ENCODE measurements at places on chromosomes 5 and 9.

DNA sequence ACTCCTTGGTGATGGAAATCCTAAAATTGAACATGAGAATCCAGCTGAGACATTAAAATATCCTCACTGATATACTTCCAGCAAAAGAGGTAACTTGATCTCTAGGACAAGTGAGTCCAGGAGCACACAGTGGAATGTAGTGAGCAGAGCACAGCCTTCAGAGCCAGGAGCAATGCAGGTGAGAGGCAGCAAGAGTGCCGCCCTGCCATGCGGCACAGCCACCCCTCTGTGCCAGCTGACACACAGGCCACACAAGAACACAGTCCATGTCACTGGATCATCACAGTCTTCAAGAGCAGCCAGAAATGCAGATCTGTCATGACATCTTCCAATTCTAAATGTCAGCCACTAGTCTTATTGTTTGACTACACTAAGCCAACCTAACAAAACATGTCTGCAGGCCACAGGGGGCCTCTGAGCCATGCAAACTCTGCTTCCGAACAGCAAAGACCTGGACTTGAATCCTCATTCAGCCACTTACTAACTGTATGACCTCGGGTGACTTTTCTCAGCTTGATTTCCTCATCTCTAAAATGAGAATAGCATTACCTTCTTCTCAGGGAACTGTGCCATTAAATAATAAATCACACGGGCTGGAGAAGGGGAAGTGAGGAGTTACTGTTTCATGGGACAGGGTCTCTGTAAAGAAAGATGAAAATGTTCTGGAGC, 47.0 kb downstream of the CCDC125 start:
- DNase-seq = no peak

GRCh38 chr5:138952962-138953361, 77.8 kb upstream of the LRRTM2 start:
- peak; percentile 15 for DNase-seq

GRCh38 chr9:126623667-126624478, 10.1 kb downstream of the LMX1B start:
- no peak for DNase-seq

- DNase-seq = no peak
Measured at GRCh38 chr5:78557601-78558000, 91.0 kb downstream of the LHFPL2 start.

- no peak for DNase-seq
Measured at GRCh38 chr5:83179966-83180365, 102.6 kb downstream of the XRCC4 start.

DNA sequence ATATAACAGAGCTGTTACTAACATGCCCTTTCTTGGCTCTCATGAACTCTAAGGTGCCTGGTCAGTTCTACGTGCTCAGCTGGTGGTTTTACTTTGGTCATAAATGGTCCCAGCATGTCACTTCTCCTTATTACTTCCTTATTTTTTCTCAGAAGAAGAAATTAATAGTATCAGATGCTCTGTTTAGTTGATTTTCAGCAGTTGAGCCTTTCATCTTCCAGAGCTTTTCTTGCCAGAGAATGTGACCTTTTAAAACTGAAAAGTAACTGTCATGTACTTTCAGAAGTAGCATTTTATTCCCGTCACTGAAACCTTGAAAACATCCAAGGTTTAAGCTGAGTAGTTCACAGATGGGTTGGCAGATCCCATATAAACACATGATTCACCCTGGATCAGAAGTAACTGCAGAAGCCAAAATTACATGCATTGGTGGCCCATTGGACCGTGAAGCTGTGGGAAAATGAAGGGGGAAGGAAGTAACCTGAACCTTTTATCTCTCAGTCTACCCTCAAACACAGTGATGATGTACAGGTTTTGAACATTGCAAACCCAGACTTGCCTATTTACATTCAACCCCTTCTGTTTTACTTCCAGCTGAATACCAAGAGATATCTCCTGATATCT, 50.5 kb downstream of the HACD4 start:
- DNase-seq = no peak

DNA sequence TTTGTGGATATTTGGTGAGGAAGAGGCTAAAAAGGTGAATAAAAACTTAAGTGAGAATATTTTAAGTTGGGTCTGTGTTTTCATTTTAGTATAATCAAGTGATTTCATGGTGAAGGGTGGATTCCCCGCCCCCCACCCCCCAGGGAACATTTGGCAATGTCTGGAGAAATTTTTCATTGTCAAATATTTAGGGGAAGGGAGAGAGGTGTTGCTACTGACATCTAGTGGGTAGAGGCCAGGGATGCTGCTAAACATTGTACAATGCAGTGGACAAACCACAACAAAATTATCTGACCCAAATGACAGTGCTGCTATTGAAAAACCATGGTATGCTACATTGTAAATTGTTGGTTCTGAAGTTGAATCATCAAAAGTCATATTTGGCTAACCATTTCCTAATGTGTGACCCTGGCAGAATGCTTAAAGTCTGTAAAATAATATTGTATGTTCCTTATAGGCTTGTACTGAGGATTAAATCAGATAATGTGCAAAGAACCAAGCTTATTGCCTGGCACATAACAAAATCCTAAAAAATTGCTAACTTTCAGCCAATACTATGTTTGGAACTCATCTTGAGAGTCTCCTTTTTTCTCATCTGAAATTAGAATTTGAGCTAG, 5.6 kb downstream of the C5orf24 start:
- DNase-seq = no peak

DNA sequence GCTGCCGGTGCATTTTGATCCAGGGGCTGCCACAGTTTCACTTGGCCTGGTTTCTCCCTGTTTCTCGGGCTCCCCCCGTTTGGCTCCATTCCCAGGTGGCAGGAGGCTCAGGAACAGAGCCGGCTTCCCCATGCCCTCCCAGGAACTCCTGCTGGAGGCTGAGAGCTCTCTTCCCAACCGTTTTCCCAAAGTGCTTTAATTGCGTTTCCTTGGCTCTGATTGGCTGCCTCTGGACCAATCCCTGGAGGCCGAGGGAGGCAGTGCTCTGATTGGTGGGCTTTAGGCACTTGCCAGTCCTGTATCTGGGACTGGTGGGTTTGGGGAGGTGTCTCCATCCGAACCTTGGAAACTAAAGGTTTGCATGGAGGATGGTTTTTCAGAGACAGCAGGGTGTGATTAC, 4.9 kb downstream of the TSPAN17 start:
- DNase-seq = no peak

GRCh38 chr5:67149057-67149950, 47.3 kb downstream of the CD180 start:
- no peak for DNase-seq

- no peak for DNase-seq
Measured at GRCh38 chr9:19200229-19200628, 30.3 kb upstream of the DENND4C start.

- no peak for DNase-seq
Measured at GRCh38 chr9:75930730-75931321, 40.4 kb downstream of the PCSK5 start.

GRCh38 chr9:127013597-127013996, 99.0 kb downstream of the RALGPS1 start:
- no peak for DNase-seq

GRCh38 chr5:55902696-55903095, 51.5 kb downstream of the IL31RA start:
- no peak for DNase-seq

GRCh38 chr9:32873131-32873530, 89.8 kb downstream of the TMEM215 start:
- DNase-seq = no peak

- DNase-seq = no peak
Measured at GRCh38 chr9:85081963-85082362, 412.4 kb downstream of the NTRK2 start.

GRCh38 chr9:96612105-96612965, 7.3 kb downstream of the CDC14B start:
- DNase-seq = no peak

- peak; percentile 31 for DNase-seq
Measured at GRCh38 chr5:127875235-127876021, 172.2 kb downstream of the CCDC192 start.

GRCh38 chr9:136004219-136004618, 43.0 kb upstream of the UBAC1 start:
- no peak for DNase-seq

DNA sequence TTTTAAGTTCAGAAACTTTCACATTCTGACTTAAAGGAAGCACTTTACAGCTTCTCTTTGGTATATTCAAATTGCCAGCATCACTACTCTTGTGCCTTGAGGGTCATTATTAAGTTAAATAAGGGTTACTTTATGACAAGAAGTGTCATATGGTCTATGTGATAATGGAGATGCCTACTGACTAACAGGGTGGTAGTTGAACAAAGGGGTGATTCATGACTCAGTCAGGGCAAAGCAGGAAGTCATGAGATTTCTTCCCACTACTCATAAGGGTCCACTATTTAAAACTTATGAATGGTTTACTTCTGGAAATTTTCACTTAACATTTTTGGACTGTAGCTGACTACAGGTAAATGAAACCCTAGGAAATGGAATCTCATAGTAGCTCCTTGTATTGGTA, 938.3 kb upstream of the PTPRD start:
- no peak for DNase-seq

GRCh38 chr9:125189361-125190289, at the start of gene PPP6C:
Gene PPP6C, minus strand, starts transcription at chr9:125189803. Its CDS starts 85 bp downstream, at chr9:125189718.
- DNase-seq = peak; percentile 96

DNA sequence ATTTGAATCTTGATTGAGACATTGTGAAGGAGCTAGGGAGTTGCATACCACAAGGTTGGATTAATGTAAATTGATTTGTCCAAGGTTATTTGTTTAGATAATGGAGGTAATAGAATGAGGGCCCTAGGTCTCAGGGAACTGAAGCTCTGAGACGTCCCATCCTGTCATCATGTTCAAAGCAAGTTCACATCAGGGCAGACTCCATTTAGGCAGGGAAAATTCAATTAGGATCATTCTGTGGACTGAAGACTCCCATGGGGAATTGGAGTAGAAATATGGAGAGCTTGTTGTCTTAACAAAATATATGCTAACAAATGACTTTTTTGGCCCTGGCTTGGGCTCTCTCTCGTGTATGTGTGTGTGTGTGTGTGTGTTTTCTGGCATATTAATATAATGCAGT, 722.0 kb upstream of the ADAMTS16 start:
- no peak for DNase-seq

DNA sequence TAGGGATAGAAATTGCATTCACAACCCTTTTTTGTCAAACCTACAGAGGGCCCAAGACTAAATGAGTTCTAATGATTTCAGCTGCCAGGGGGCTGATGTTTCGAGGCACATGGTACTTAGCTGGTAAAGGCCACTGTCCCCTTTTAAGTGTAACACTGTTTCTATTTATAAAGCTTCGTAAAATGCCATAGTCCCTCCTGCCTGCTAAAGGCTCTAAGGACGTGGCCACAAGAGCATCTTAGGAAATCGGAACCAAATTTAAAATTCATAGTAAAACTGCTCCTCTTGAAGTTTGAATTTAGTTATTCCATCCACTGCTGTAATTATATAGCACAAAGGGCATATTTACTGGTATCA, 170.3 kb upstream of the WWC1 start:
- no peak for DNase-seq

- no peak for DNase-seq
Measured at GRCh38 chr9:68508547-68508946, 32.1 kb downstream of the TMEM252 start.

GRCh38 chr9:23850242-23850689, 24.2 kb upstream of the ELAVL2 start:
- no peak for DNase-seq

DNA sequence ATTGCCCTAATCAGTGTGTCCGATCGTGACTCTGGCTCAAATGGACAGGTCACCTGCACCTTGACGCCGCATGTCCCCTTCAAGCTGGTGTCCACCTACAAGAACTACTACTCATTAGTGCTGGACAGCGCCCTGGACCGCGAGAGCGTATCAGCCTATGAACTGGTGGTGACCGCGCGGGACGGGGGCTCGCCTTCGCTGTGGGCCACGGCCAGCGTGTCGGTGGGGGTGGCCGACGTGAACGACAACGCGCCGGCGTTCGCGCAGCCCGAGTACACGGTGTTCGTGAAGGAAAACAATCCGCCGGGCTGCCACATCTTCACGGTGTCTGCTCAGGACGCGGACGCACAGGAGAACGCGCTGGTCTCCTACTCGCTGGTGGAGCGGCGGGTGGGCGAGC, 1.4 kb downstream of the PCDHA13 start:
- no peak for DNase-seq

- no peak for DNase-seq
Measured at GRCh38 chr5:80810425-80810824, 149.7 kb upstream of the RASGRF2 start.

DNA sequence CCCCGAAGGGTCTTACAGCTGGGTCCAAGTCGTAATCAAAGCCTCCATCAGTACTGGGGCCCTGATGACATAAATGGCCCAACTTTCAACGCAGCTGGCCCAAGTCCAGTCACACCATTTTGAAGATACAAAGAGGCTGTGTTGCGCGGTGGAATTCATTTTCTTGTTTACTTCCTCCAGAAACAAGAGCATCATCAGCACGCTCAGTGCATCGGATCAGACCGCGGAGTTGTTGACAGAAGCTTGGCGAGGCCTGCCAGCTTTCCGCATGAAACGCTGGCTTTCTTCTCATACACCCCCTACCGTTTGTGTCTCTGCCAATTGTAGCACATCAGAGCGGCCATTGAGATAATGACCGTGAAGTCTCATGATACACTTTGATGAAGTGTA, 101.7 kb upstream of the SPATA31D4 start:
- no peak for DNase-seq

DNA sequence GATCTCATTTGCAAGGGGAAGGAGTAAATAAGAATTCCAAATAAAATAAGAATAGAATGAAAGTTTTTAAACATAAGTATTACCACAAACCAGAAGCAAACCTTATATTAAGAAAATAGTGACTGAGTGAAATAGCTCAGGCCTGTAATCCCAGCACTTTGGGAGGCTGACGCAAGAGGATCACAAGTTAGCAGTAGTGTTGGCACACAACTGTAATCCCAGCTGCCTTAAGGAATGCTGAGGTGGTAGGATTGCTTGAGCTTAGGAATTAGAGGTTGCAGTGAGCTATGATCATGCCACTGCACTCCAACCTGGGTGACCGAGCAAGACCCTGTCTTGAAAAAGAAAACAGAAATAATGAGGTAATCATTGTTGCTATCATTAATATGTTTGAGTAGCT, 47.0 kb downstream of the APC start:
- DNase-seq = no peak
